ENCODE measurements at places on chromosomes 1 and 21.

- no peak for DNase-seq
- H3K36me3 ChIP-seq: no peaks in the 10 kb centered on the region
- H3K4me1 ChIP-seq: peaks cover 22% of the 10 kb centered on the region
Measured at GRCh38 chr1:1359308-1359663, 931 bp upstream of the MXRA8 start.

- H3K36me3 ChIP-seq: no peaks in the 10 kb centered on the region
- H3K4me3 ChIP-seq: no peak overlapping the region
- no peak for DNase-seq
- no peaks in the 10 kb centered on the region for H3K27me3 ChIP-seq
- H3K4me1 ChIP-seq: no peaks in the 10 kb centered on the region
Measured at GRCh38 chr1:109441069-109441468, 14.8 kb upstream of the PSMA5 start.

GRCh38 chr21:43614839-43615238, 44.4 kb downstream of the HSF2BP start:
- no peaks in the 10 kb centered on the region for H3K36me3 ChIP-seq
- no peaks in the 10 kb centered on the region for H3K4me1 ChIP-seq
- no peaks in the 10 kb centered on the region for H3K27me3 ChIP-seq
- DNase-seq: no peak
- no peak overlapping the region for H3K4me3 ChIP-seq

DNA sequence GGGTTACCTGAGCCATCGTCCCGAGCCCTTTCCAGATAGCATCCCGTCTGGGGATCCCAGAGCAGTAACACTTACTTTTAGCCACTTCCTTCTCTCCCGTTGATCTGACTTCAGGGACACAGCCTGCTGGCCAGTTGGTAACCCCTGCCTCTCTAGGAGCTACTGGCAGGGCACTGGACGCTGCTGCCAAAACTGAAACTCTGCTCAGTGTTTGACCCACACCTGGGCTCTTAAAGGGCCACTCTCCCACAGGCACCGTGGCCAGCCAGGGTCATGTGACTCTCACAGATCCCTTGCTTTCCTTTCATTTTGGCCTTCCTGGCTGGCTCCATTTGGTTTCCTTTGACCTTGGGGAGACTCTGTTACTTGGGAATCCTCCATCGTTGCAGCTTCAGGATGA, at the start of gene PIGR:
Gene PIGR, minus strand, starts transcription at position 206 of the 400 bp plus-strand sequence. CDS start 5,935 bp downstream, outside the sequence.
- H3K27ac ChIP-seq: no peak within 1 kb of the TSS
- H3K4me3 ChIP-seq: no peak within 1 kb of the TSS
- no peaks in the 10 kb centered on the region for H3K36me3 ChIP-seq

GRCh38 chr1:179128520-179128919, 46.6 kb downstream of the TOR3A start:
- DNase-seq: no peak
- H3K27ac ChIP-seq: no peak overlapping the region
- no peak overlapping the region for H3K4me3 ChIP-seq
- peaks cover 7% of the 10 kb centered on the region for H3K36me3 ChIP-seq
- no peaks in the 10 kb centered on the region for H3K27me3 ChIP-seq
- H3K4me1 ChIP-seq: no peaks in the 10 kb centered on the region

- no peak overlapping the region for H3K4me3 ChIP-seq
- no peaks in the 10 kb centered on the region for H3K27me3 ChIP-seq
- no peak overlapping the region for H3K27ac ChIP-seq
Measured at GRCh38 chr1:235079443-235080296, 49.0 kb downstream of the TOMM20 start.

DNA sequence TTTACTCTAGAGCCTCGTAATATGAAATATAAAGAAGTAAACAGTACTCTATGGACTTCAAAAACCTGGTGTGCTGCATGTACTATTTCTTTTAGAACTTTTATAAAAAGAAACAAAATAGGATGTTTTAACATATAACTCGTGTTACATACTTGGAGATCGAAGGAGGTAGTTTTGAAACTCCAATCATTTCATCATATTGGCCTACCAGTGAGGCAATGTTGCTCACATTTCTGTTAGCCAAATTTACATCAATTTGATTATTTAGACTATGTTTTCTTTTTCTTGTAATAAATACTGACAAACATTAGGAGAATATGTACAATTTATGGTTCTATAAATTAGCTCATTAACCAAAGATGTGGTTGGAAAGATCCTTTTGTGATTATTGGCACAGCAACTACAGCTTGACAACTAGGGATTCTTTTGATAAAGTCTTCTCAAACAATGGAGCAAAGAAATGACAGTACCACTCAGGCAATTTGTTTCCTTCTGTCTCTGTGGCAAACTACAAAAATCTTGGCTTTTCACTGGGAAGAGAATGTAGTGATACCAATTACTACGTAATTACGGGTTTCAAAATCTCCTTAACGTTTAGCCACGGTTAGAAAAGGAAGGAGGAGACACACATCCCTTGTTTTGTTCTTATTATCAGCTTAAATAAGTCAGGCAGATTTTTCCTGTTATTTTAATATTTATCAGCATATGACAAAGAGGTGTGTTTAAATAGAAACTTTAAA, 266.6 kb upstream of the SGIP1 start:
- H3K4me1 ChIP-seq: peaks cover 26% of the 10 kb centered on the region
- DNase-seq: no peak
- H3K27me3 ChIP-seq: no peaks in the 10 kb centered on the region
- no peak overlapping the region for H3K4me3 ChIP-seq
- H3K27ac ChIP-seq: no peak overlapping the region
- no peaks in the 10 kb centered on the region for H3K36me3 ChIP-seq

- H3K27me3 ChIP-seq: no peaks in the 10 kb centered on the region
- DNase-seq: no peak
- peaks cover 15% of the 10 kb centered on the region for H3K4me1 ChIP-seq
- no peak overlapping the region for H3K4me3 ChIP-seq
Measured at GRCh38 chr1:205701891-205702290, 21.6 kb upstream of the SLC45A3 start.

DNA sequence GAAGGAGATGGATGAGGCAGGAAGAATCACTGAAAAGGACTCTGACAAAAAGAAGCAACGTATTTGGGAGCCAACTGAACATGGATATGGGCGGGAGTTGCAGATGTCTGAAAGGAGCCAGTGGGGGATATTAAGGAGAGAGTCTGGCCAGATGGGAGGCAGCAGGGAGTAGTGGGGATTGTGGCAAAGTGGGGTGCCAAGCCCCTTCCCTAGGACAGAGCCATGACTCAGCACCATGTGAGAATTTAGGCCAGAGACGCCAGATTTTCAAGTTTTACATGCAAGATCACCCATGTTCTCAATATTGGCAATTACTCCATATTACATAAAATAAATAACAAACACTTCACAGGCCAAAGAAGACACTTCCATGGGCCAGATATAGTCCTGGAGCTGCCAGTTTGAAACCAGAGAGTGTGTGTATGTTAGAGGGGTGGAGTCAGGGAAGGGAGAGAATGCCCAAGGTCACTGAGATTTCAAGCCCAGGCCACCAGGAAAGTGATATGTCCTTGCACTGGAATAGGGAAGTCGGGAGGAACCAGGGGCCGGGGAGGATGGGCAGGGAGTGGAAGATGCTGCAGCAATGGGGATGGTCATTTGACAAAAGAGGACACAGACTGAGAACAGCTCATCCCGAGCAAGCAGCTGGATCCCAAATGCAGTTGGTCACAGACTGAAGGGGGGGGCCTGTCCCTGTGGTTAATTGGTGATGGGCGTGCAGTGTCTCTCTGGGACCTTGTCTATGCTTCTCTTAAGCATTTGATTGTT, 23.5 kb downstream of the TMEM51 start:
- no peaks in the 10 kb centered on the region for H3K27me3 ChIP-seq
- H3K27ac ChIP-seq: no peak overlapping the region
- peaks cover 8% of the 10 kb centered on the region for H3K4me1 ChIP-seq

GRCh38 chr1:203280061-203280460, 25.3 kb upstream of the BTG2 start:
- H3K27ac ChIP-seq: no peak overlapping the region
- H3K36me3 ChIP-seq: no peaks in the 10 kb centered on the region
- H3K4me1 ChIP-seq: 0 out of 2 replicates have a peak, but pooled peaks cover 5% of the 10 kb centered on the region
- H3K4me3 ChIP-seq: no peak overlapping the region
- no peaks in the 10 kb centered on the region for H3K27me3 ChIP-seq

DNA sequence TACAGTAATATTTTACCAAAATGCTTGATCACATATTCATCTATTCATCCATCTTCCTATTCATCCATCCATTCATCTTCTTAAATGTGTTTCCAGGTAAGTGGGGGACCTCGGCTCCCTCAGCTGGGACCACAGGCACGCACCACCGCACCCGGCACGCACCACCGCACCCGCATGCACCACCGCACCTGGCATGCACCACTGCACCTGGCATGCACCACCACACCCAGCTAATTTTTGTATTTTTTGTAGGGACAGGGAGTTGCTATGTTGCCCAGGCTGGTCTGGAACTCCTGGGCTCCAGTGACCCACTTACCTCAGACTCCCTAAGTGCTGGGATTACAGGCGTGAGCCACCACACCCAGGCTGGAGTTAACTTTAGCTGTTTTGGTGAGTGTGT, 21.2 kb downstream of the ACTRT2 start:
- no peak for DNase-seq
- H3K4me3 ChIP-seq: no peak overlapping the region
- no peaks in the 10 kb centered on the region for H3K27me3 ChIP-seq
- no peaks in the 10 kb centered on the region for H3K36me3 ChIP-seq
- H3K27ac ChIP-seq: no peak overlapping the region
- H3K4me1 ChIP-seq: no peaks in the 10 kb centered on the region

- H3K27me3 ChIP-seq: no peaks in the 10 kb centered on the region
- peaks cover 51% of the 10 kb centered on the region for H3K4me1 ChIP-seq
- DNase-seq: peak; percentile 84
- H3K27ac ChIP-seq: 0 out of 2 replicates have a peak overlapping the region, but pooled peaks have one; percentile 22
- no peak overlapping the region for H3K4me3 ChIP-seq
Measured at GRCh38 chr1:8015036-8015808, 10.9 kb downstream of the ERRFI1 start.

GRCh38 chr1:225479341-225479740, 51.5 kb upstream of the LBR start:
- H3K4me1 ChIP-seq: peaks cover 18% of the 10 kb centered on the region
- no peak overlapping the region for H3K27ac ChIP-seq
- H3K36me3 ChIP-seq: no peaks in the 10 kb centered on the region
- no peak overlapping the region for H3K4me3 ChIP-seq
- H3K27me3 ChIP-seq: no peaks in the 10 kb centered on the region
- no peak for DNase-seq

DNA sequence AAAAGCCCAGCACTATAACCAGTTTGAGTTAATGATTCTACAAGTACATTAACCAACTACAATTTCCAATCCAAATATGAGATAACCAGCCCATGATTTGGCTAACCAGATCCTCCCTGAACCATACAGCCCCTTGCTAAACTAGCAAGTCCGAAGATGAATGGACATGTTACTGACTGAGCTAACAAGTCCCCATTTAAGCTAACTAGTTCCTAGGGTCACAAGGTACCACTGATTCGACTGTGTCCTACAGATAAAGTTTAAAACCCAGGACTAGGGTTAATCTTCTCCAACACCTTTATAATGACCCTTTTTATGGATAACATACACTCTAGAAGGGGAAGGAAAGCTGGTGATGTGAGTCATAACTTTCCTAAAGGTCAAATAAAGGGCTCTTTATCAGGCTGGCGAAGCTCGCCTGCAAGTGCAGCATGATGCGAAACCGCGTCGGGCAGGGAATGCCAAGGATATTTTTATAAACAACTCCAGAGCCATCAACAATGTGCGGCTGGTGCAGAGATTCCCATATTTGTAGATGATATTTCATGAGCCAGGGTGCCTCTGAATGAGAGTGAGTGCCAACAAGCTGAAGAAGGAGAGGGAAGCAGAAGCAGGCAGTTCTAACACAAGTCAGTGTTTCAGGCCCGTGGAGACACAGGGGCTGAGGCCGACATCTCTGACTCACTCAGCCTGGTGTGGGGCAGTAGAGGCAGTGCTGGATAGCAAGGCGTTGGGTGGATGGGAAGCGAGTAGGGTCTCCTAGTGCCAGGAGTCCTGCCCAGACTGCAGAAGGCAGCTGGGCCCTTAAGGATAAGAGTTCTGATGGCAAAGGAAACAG, 75.6 kb upstream of the ROR1 start:
- no peaks in the 10 kb centered on the region for H3K27me3 ChIP-seq
- H3K4me1 ChIP-seq: peaks cover 11% of the 10 kb centered on the region
- H3K4me3 ChIP-seq: no peak overlapping the region
- DNase-seq: no peak
- H3K27ac ChIP-seq: no peak overlapping the region
- no peaks in the 10 kb centered on the region for H3K36me3 ChIP-seq

- DNase-seq: no peak
- H3K4me3 ChIP-seq: no peak overlapping the region
- no peaks in the 10 kb centered on the region for H3K36me3 ChIP-seq
- H3K4me1 ChIP-seq: no peaks in the 10 kb centered on the region
Measured at GRCh38 chr1:184801503-184801902, 46.8 kb upstream of the EDEM3 start.

GRCh38 chr1:119112791-119113190, 27.7 kb downstream of the WARS2 start:
- DNase-seq: no peak
- H3K4me1 ChIP-seq: peaks cover 3% of the 10 kb centered on the region
- no peak overlapping the region for H3K4me3 ChIP-seq
- no peak overlapping the region for H3K27ac ChIP-seq
- no peaks in the 10 kb centered on the region for H3K36me3 ChIP-seq

- H3K4me1 ChIP-seq: peaks cover 10% of the 10 kb centered on the region
- H3K4me3 ChIP-seq: no peak overlapping the region
- H3K27ac ChIP-seq: no peak overlapping the region
Measured at GRCh38 chr1:230975636-230976035, 3.0 kb downstream of the TTC13 start.

GRCh38 chr1:210070531-210070930, 132.5 kb downstream of the SYT14 start:
- H3K27me3 ChIP-seq: no peaks in the 10 kb centered on the region
- no peaks in the 10 kb centered on the region for H3K36me3 ChIP-seq
- H3K27ac ChIP-seq: no peak overlapping the region
- no peak for DNase-seq
- no peak overlapping the region for H3K4me3 ChIP-seq

- H3K27me3 ChIP-seq: no peaks in the 10 kb centered on the region
- no peak overlapping the region for H3K27ac ChIP-seq
- H3K4me3 ChIP-seq: peak overlapping the region; percentile 88
- H3K4me1 ChIP-seq: peaks cover 19% of the 10 kb centered on the region
- no peaks in the 10 kb centered on the region for H3K36me3 ChIP-seq
Measured at GRCh38 chr1:100353988-100354387, 1.7 kb downstream of the CDC14A start.

GRCh38 chr21:42289926-42290325, 25.3 kb downstream of the TFF3 start:
- no peaks in the 10 kb centered on the region for H3K27me3 ChIP-seq
- no peak overlapping the region for H3K4me3 ChIP-seq
- H3K27ac ChIP-seq: no peak overlapping the region

- H3K4me3 ChIP-seq: no peak overlapping the region
- no peaks in the 10 kb centered on the region for H3K36me3 ChIP-seq
Measured at GRCh38 chr1:203408486-203409481, 57.9 kb upstream of the FMOD start.

- H3K4me3 ChIP-seq: no peak overlapping the region
- H3K27ac ChIP-seq: peak overlapping the region; percentile 53
- H3K4me1 ChIP-seq: no peaks in the 10 kb centered on the region
- no peak for DNase-seq
- H3K27me3 ChIP-seq: no peaks in the 10 kb centered on the region
Measured at GRCh38 chr1:240776237-240776636, 164.3 kb upstream of the GREM2 start.

- H3K4me1 ChIP-seq: peaks cover 14% of the 10 kb centered on the region
- H3K27ac ChIP-seq: no peak overlapping the region
- no peak overlapping the region for H3K4me3 ChIP-seq
- no peak for DNase-seq
- no peaks in the 10 kb centered on the region for H3K27me3 ChIP-seq
- no peaks in the 10 kb centered on the region for H3K36me3 ChIP-seq
Measured at GRCh38 chr21:38531591-38531990, 33.3 kb upstream of the ERG start.

Measured in GM23338 (cell line).